GF-D8 (cell line): ENCODE measurements at places on chromosomes 13 and 19.

DNA sequence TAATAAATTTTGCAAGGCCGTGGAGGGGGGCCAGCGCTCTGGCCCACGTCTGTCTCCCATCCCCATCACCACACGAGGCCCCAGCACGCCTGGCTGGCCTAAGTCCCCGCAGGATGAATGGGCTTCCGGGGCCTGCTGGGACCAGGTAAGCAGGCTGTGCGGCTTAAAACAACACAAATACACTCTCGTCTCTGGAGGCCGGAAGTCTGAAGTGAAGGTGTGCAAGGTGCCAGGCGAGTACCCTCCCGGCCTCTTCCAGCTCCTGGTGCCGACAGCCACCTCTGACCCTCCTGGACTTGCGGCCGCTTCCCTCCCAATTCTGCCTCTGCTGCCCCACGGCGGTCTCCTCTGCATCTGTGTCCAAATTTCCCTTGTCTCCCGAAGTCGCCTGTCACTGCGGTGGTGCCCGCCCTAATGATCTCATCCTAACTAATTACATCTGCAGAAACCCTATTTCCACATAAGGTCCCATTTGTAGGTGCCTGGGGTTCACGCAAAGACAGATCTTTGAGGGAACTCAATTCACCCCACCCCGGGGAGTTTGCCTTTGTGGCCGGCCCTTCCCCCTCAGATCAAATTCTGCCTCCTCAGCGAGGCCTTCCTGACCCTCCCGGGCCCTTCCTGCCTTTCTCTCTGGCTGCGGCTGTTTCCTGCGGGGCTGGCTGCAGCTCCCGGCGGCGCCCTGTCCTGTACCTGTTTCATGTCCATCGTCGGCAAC, 8.1 kb upstream of the PTBP1 start:
- peak; percentile 55 for DNase-seq

DNA sequence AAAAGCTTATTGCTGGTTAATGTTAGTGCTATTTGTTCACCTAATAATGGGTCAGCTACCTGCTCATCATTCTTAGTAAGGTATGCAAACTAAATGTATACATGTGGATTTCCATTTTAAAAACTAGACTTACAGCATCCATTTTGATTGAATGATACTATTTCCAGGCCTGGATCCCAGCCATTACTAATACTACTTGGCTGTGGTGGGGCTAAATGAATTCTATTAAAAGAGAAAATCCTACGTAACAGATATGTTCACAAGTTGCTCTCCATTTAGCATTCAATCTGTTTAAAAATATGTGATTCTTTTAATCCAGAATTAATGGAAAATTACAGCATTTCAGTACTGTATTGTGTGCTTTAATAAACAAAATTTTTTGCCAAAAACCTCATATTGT, 169.4 kb upstream of the MIR17HG start:
- DNase-seq: no peak

- DNase-seq: no peak
These were observed 55.8 kb downstream of the ZNF93 start for GRCh38 chr19:19956434-19957075.

DNA sequence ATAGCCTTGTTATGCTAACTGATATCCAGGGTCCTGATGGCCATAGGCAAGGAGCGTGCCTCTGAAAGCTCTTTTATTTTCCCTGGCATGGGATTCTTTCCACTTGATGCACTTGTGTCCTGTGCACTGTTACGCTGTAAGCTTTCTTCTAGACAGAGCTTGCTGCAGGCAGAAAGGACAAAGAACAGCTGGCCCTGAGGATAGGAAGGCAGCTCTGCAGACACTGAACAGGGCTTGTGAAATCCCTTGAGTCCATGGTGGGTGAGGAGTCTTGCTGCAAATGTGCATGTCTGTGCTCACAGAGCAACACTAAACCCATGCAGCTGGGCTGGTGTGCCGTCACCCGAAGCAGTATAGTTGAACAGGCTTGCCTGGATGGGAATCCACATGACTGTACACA, 126.6 kb downstream of the AKAP11 start:
- DNase-seq: no peak

DNA sequence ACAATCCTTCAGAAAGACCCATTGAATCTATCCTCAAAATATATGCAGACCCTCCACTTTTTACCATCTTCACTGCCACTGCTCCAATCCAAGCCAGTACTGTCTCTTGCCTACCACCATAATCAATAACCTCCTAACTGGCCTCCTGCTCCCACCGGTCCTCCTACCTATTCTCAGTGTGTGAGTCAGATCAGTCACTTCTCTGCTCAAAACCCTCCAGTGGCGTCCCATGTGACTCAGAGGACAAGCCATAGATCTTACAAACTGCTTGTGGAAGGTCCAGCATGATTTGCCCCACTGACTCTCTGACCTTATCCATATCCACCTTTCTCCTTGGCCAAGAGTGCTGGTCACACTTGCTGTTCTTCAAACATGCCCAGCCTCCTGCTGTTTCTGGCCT, 23.4 kb upstream of the MBNL2 start:
- no peak for DNase-seq

GRCh38 chr19:38317104-38317612, 1.4 kb upstream of the YIF1B start:
- peak; percentile 93 for DNase-seq

DNA sequence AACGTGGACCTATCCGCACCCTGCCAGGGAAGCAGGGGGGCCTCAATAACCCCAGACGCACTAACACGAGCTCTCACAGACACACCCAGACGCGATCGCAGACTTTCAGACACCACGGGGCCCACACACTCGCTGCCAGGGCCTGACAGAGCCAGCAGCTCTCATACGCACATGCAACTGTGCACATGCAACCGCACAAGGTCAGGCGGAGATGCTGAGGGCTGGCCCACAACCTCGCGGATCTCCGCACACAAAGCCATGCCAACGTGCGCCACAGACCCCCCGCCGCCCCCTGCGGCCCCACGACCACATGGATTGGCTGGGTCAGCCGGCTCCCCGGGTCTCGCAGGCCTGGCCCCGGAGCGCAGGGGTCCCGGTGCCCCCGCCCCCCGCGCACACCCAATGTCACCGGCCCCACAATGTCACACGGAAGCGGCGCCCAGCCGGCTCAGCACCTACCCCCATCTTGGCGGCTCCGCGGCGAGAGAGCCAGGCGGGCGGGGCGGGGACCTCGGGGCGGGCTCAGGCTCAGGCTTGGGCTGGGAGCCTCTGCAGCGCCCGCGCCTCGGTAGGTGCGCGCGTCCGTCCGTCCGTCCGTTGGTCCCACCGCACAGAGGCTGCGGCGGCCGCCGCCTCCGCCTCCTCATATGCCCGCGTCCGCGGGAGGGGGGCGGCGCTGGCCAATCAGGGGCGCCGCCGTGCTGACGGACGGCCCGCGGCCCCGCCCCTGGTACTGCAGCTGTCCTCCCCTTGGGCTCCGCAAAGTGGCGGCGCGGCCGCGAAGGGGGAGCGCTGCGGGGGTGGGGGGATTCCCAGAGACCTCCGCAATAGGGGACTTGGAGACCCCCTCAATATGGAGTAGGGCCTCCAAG, at the start of gene ATP1A3:
Gene ATP1A3, minus strand, starts transcription at position 619 of the 872 bp plus-strand sequence. Its CDS starts 154 bp downstream, at position 465.
- DNase-seq: no peak

- no peak for DNase-seq
These were observed 144.2 kb downstream of the FOXO1 start for GRCh38 chr13:40522282-40522681.
